Activated CD8-positive, alpha-beta memory T cell treated with anti-CD3 and anti-CD28 coated beads for 1 hour (primary cell): ENCODE measurements at places on chromosomes 1 and 21.

GRCh38 chr1:1359664-1360468 lies 1.5 kb upstream of the MXRA8 start:
- no peak for DNase-seq

GRCh38 chr1:229869687-229870086 lies 197.4 kb upstream of the GALNT2 start:
- no peak for DNase-seq

- no peak for DNase-seq
These were observed 237.9 kb upstream of the PBX1 start for GRCh38 chr1:164320790-164321731.

- DNase-seq = no peak
These were observed 43.5 kb upstream of the IL12RB2 start for GRCh38 chr1:67264152-67264551.

GRCh38 chr21:34818662-34819158 lies 149.9 kb downstream of the CLIC6 start:
- DNase-seq = no peak

- no peak for DNase-seq
These were observed 234.4 kb upstream of the FOXD3 start for GRCh38 chr1:63087966-63088365.

- no peak for DNase-seq
These were observed 16.4 kb downstream of the KNCN start for GRCh38 chr1:46535063-46535462.

DNA sequence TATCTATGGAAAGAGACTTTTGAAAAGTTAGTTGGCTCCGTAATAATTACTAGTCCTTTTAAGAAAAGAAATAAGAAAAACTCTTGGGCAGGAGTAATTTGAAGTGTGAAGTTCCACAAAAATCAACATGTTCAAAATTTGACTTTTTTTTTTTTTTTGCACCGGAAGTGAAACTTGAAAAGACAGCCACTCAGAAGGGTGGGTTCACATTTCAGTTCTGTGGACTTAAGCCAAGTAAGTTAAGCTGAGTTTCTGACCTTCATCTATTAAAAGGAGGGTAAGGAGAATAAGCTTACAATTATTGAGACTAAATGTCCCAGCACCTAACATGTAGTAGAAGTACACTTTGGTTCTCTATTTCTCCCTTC lies 11.0 kb downstream of the RO60 start:
- DNase-seq = no peak
